Renal cortex interstitium (tissue), 15 donors: ENCODE measurements at places on chromosomes 7 and 10. TPM values are rescaled to one million over a fixed set of nuclear protein-coding genes. Genes with fewer than 3 reads are reported as not detected.

ARF5 gene
- polyA plus RNA-seq, result 178 TPM

DNA sequence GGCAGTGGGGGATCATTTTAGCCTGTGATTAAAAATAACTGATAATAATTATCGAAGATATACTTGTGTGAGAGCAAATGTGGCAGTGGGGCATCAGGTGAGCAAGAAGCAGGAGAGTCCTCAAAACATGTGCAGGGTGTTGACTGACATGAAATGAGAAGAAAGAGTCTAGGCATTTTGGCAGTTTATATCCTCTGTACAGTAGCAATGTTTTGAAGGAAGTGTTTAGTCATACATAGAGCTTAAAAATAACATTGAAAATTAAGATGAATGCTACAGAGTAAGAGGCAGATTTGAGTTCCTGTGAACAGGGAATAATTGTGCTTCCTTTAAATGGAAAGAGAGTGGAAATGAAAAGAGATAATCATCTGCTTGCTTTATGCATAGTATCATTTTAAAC is 47.4 kb downstream of the VPS50 start:
- DNase-seq, result no peak

- no peak for DNase-seq
Measured at GRCh38 chr10:10492420-10492819, 525.3 kb upstream of the CELF2 start.

GRCh38 chr7:29053105-29053872 is 93.0 kb downstream of the CPVL start:
- DNase-seq, result no peak

GRCh38 chr7:70699271-70699670 is 432.7 kb upstream of the GALNT17 start:
- no peak for DNase-seq
